ENCODE measurements at places on chromosomes 16 and 17.

DNA sequence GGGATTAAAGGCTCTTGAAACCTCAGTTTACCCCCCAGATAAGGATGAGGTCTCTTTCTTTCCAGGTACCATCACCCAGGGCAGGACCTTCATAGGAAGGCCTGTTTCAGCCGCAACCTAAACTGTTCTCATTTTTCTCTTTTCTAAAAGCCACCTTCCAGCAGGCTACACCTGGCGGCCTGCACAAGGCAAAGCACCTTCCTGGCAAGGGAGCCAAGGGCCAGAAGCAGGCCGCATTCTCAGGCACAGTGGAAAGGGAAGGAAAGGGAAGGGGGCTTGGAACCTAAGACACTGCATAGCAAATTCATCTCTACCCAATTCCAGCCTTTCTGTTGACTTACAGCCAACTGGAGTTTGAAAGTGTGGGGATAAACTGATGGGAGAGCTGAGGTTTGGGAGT lies 8.9 kb upstream of the NDEL1 start:
- DNase-seq, result no peak

- peak; percentile 77 for DNase-seq
Observed at GRCh38 chr16:87507351-87508069, 14.7 kb upstream of the ZCCHC14 start.

- DNase-seq, result no peak
Observed at GRCh38 chr16:1890024-1890707, 18.2 kb upstream of the MEIOB start.

- peak; percentile 91 for DNase-seq
Observed at GRCh38 chr17:61412143-61412859, 12.7 kb downstream of the TBX2 start.

DNA sequence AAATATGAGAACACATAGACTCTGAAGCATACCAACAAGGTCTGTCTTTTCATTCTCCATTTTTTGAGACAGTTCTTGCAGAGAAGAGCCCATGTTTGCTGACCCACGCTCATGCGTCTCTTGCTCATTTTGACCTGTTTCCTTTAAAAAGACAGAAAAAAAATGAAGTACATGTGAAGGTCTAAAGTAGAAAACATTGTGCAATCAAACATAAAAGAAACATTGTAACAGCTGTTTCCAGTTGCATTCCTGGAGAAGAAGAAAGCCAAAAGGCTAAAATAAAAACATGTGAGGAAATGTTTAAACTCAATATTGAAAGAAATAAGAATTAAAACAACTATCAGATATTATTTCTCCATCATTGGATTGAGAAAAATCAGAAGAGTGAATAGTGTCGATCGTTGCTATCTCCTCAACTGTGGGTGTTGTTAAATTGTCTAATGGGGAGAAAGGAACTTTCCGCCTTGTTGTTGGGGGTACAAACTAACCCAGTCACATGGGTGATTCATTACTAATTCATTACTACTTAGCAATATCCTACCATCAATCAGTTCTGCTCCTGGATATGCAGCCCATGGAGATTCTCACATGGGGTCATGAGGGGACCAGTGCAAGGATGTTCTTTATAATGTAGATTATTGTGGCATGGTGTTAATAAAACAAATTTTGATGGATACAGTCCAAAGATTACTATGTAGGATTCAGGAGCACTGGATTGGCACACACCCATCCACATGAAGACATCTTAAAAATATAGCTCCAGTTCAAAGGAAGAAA lies 9.5 kb downstream of the ABCA9 start:
- DNase-seq, result no peak

- DNase-seq, result no peak
Observed at GRCh38 chr16:79928142-79928873, 327.8 kb upstream of the MAF start.

DNA sequence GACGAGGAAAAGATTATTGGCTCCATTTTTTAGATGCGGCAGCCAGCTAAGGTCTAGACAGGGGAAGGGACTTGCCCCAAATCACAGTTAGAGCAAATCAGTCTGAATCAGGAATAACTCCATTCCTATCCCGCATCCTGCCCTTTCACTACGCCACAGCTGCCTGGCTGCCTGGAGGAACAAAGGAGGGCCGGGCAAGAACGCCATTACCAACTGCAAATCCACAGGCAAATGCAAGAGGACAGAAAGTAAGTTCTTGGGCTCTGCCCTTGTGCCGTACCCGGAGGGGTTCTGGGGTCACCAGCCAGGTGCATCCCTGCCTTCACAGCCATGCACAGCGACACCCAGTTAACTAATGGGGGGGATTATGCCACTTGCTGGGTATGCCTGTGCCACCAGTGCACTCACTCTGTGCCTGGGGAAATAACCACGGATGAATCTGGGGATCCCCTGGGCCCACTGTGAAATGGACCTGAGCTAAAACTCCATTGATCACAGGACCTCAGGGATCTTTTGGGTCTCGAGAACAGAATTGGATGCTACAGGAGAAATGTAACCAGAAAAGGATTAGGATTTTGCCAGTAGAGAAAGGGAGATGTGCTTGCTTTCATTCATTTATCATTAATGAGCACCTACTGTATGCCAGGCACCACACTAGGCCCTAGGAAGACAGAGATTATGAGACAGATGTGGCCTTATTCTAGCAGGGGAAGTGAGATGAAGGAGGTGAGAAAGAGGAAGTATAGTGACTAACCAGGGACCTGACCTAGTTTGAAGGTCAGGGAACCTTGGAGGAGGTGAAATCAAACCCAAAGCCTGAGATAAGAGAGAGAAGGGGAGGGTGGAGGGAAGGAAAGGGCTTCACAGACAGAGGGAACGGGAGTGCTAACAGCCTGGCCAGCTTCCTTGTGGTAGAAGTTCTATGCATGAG lies 17.7 kb downstream of the BCL7C start:
- DNase-seq, result no peak

- DNase-seq, result no peak
Observed at GRCh38 chr17:49631496-49631895, 46.4 kb downstream of the SPOP start.

GRCh38 chr16:9264067-9264466 lies 172.6 kb downstream of the HAPSTR1 start:
- no peak for DNase-seq

DNA sequence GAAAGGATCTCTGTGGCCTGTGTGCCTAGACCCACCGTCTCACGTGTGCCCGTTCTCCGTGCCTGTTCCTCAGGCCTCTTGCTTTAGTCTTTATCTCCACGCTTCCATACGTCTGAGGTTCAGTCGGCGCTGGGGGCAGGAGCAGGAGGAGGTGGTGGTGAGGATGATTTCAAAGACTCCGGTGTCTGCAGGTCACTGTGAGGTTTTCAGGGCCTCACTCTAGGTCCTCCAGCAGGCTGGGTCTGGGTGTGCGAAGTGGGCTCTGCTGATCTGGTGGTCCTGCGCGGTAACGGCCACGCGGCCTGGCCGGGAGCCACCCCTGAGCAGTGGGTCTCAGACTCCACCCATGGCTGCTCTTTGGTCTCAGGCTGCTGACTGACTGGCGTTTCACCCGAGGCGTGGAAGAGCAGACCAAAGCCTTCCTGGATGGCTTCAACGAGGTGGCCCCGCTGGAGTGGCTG lies 14.4 kb upstream of the CLEC18A start:
- DNase-seq, result peak; percentile 41

- no peak for DNase-seq
Observed at GRCh38 chr17:34173241-34173640, 81.8 kb upstream of the CCL2 start.
